ENCODE measurements at places on chromosomes 2 and 18. TPM values are rescaled to one million over a fixed set of nuclear protein-coding genes. Genes with fewer than 3 reads are reported as not detected.

VAMP5 gene
- total RNA-seq = 1.4 TPM

C2orf76 gene
- total RNA-seq = 9.8 TPM

MALL gene
- 17.4 TPM for total RNA-seq

ITPRIPL1 gene
- 1.0 TPM for total RNA-seq

SLC14A1 gene
- total RNA-seq = not detected

ZSWIM2 gene
- total RNA-seq = not detected

NRP2 gene
- 37.0 TPM for total RNA-seq

PLCL1 gene
- total RNA-seq = not detected

EGR4 gene
- total RNA-seq = not detected

IRS1 gene
- 20.7 TPM for total RNA-seq

NDC80 gene
- total RNA-seq = 9.5 TPM

MDH1B gene
- not detected for total RNA-seq

C1GALT1C1L gene
- not detected for total RNA-seq

SH3BP4 gene
- 40.7 TPM for total RNA-seq

FAM237A gene
- not detected for total RNA-seq

ITM2C gene
- total RNA-seq = 25.3 TPM

MAP4K3 gene
- total RNA-seq = 9.6 TPM

NDUFB3 gene
- 96.1 TPM for total RNA-seq

SCN9A gene
- total RNA-seq = 0.15 TPM

SPDYA gene
- total RNA-seq = not detected

SERPINB2 gene
- total RNA-seq = 59.3 TPM

KHK gene
- total RNA-seq = 1.7 TPM

IL1R2 gene
- 12.9 TPM for total RNA-seq

SLC5A7 gene
- not detected for total RNA-seq

TDRD15 gene
- not detected for total RNA-seq

STEAP3 gene
- 34.9 TPM for total RNA-seq

PXDN gene
- total RNA-seq = 133 TPM

DES gene
- total RNA-seq = not detected

SLC9A2 gene
- under 0.01 TPM for total RNA-seq

PIEZO2 gene
- total RNA-seq = not detected

POLR1A gene
- 14.8 TPM for total RNA-seq

ELOA2 gene
- not detected for total RNA-seq

C2orf80 gene
- total RNA-seq = not detected

MPV17 gene
- total RNA-seq = 110 TPM

CD207 gene
- total RNA-seq = not detected

QPCT gene
- 9.7 TPM for total RNA-seq

TLX2 gene
- total RNA-seq = 0.08 TPM

RNF152 gene
- 25.5 TPM for total RNA-seq

VWC2L gene
- total RNA-seq = not detected

FBXO36 gene
- total RNA-seq = 3.7 TPM

LOXHD1 gene
- total RNA-seq = not detected

ASPRV1 gene
- 0.62 TPM for total RNA-seq

ACMSD gene
- not detected for total RNA-seq

TRIM43B gene
- not detected for total RNA-seq

FAM161A gene
- 0.70 TPM for total RNA-seq

CD8B gene
- not detected for total RNA-seq

DNAH6 gene
- total RNA-seq = under 0.01 TPM

CNRIP1 gene
- 0.61 TPM for total RNA-seq

CFAP65 gene
- total RNA-seq = not detected

POTEI gene
- not detected for total RNA-seq

KLHL41 gene
- total RNA-seq = not detected

ANKRD53 gene
- not detected for total RNA-seq

Measured in hair follicular keratinocyte (primary cell).